Esophagus squamous epithelium (tissue), 5 donors: ENCODE measurements at places on chromosomes 1 and 21.

DNA sequence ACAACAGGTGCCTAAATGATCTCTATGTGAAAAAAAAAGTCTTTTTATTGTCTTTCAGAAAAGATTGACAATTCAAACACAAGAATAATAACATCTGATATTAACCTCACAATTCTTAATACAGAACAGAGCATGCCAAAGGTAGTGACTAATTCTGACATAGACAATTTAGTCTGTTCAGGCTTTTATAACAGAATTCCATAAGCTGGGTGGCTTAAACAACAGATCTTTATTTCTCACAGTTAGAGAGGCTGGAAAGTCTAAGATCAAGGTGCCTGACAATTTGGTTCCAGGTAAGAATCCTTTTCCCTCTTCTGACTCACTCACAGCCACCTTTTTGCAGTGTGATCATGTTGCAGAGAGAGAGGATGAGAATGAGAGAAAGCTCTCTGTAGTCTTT is 27.0 kb downstream of the DPYD start:
- DNase-seq: no peak

DNA sequence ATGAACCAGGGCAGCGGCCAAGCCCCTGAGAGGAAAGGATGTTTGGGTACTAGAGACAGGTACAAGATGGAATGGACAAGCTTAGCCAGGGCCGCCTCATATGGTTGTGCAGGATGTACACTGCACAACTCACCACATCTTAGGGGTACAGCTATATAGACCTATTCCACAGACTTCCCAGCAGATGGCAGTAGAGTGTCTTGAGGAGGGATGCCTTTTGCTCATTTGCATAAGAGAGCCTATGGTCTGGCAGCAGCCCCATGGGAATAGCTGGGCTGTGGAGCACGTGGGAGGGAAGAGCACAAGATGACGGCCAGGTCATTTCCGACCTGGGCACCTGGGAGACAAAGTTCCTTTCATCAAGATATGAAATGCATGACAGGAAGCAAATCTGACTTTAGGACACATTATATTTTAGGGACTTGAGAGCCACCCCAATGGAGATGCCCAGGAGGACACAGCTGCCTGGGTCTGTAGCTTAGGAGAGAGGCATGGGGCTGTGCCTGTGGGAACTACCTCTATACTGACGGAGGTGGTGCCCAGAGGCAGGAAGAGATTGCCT is 215.5 kb downstream of the KCNJ6 start:
- no peak for DNase-seq

GRCh38 chr1:117897551-117897950 is 31.9 kb downstream of the GDAP2 start:
- no peak for DNase-seq

DNA sequence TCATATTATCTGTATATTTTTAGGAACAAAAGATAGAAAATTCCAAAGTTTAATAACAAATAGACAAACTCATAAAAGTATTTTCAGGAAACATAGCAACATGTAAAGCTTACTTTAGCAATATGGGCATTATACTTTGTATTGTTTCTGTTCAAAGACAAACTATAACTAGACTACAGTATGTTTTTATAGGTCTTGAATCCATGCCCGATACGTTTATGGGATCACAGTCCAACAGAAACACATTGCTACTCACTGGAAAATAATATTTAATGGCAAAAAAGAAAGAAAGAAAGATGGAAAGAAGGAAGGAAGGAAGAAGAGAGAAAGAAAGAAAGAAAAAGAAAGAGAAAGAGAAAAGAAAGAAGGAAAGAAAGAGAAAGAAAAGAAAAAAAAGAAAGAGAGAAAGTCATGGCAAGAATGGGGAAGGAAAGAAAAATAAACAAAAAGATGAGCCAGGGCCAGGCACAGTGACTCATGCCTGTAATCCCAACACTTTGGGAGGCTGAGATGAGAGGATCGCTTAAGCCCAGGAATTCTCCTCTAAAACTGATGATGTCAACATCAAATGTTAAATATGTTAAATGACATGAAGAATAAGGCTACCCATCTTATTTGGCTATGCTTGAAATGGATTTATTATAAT is 32.7 kb downstream of the TM2D1 start:
- no peak for DNase-seq

DNA sequence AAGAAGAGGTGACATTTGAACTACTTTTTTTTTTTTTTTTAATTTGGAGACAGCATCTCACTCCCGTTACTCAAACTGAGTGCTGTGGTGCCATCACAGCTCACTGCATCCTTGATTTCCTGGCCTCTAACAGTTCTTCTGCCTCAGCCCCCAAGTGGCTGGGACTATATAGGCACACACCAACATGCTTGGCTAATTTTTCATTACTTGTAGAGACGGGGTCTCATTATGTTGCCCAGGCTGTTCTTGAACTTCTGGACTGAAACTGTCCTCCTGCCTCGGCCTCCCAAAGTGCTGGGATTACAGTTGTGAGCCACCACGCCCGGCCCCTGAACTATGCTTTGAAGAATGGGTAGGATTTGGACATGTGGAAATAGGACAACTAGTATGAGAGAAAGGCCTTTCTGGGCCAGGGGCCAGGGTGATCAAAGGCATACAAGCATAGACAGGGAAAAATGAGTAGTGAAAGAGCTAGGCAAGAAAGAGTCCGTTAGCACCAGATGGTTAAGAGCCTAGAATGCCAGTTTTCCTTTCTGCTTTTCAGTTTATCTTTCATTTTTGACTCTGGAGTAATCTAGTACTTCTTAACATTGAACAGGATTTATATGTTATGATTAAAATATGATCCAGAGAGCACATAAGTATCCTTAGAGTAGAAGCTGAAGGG is 6.3 kb downstream of the RABGAP1L start:
- DNase-seq: no peak

GRCh38 chr1:221696718-221697461 is 45.0 kb downstream of the DUSP10 start:
- DNase-seq: no peak
